ENCODE measurements at places on chromosomes 7 and 10.

DNA sequence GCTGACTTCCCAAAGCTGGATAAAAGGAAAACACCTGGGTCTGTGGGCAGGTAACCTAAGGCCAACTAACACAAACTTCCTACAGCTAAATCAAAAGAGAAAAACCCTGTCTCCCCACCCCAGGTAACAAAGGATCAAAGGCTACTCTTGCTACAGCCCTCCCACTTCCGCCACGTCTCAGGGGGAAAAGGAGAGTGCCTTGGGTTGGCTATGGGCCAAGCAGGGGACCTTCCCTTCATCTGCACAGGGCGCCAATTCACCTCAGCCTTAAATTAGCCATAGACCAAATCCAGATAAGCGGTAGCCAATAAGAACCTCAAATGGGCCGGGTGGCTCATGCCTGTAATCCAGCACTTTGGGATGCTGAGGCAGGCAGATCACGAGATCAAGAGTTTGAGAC lies 69.1 kb upstream of the LANCL2 start:
- DNase-seq, result no peak

GRCh38 chr10:32317795-32318357 lies 29.1 kb downstream of the EPC1 start:
- peak; percentile 79 for DNase-seq

DNA sequence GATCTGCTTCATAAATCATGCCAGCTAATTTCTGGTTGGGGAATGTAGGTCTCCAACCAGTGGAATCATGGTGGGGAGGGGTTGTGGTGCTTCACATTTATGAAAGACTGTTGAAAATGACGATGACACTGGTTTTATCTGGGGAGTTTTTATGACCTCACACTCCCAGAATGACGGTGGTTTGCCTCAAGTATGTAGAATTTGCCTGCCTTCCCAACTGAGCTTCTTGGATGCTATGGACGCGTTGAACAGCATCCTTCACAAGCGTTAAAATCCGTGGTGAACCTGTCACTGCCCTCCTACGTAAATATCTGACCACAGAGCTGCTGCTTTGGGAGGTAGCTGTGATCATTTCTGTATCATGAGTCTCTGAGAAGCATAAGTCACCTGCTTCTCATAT lies 3.3 kb downstream of the INSYN2A start:
- no peak for DNase-seq

DNA sequence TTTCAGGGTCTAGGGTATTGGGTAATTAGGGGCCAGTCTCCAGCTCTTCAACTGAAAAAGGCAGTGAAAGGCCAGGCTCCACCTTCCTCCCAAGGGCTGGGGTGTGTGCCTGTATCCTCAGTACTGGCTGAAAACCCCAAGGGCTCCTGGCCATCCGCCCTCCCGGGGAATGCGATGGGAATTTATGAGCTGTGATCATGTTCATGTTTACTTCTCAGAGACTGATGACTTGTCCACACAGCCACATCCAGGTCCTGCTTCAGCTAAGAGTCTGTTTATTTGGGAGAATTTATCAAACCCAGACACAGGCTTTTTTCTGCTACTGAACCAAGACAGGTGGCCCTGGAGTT lies 91.7 kb downstream of the CCDC3 start:
- no peak for DNase-seq

- DNase-seq, result no peak
Measured at GRCh38 chr10:816091-816477, 115.4 kb downstream of the LARP4B start.

DNA sequence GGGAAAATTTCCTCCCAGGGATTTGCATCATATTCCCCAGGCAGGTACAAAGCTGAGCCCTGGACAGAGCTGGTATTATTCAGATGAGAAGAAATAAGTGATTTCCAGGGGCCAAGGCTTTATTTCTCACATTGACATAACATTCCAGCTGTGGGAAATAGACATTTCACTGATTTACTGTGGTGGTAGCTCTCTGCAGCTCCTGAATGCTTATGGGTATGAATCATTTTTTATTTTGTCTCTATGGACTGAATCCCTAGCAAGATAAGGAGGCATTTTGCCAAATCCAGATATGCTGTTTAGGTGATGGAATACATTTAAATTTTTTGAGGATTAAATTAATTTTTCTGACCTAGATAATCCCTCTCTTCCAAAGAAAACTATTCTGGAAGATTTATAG lies 97.9 kb downstream of the MTPN start:
- no peak for DNase-seq

- peak; percentile 36 for DNase-seq
Measured at GRCh38 chr10:121753726-121754476, 155.7 kb upstream of the FGFR2 start.

- no peak for DNase-seq
Measured at GRCh38 chr10:133076274-133077038, 11.3 kb upstream of the ADGRA1 start.

- DNase-seq, result no peak
Measured at GRCh38 chr7:76383089-76383944, 24.5 kb upstream of the YWHAG start.

DNA sequence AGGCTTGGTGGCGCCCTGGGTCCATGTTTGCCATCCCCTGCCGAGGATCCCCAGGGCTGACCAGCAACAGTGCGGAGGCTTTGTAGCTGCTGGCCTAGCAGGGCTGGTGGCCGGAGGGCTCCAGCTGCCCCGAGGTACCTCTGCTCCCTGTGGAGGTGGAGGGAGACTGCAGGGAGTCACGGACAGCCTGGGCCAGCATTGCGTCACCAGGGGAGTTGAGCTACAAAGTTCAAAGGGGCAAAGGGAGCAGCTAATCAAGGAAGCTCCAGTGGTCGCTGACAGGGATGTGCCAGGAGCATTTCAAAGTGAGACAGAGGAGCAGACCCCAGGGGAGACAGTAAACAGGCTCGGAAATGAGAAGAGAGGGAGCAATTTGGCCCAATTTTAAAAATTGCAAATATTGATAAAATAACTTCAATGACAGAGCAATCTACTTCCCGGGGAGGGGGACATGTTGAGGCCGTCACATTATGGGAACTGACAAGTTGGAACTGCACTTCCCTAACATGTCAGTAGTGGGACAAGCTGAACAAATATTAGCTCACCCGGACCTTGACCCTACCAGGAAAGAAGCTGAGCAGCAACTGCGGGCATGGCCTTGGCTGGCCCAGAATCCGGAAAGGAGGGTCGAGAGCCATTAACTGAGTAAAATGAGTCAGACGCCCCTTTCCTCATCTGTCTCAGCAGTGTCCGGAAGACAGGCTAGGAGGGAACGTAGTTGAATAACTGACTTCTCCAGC lies 39.4 kb downstream of the BTBD16 start:
- no peak for DNase-seq

- DNase-seq, result no peak
Measured at GRCh38 chr10:36677431-36677768, 448.0 kb upstream of the ANKRD30A start.

DNA sequence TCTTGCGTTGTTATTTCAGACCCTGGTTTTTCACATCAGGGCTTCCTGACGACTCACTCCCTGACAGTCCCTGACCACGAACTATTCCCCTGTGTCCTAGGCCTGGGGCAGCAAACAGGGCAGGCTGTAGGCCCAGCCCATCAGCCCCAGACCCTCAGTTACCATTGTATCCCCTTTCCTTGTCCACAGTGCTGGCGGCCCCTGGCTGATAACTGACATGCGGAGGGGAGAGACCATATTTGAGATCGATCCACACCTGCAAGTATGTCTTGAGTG lies 50.5 kb upstream of the TRIM8 start:
- no peak for DNase-seq
